ENCODE measurements at places on chromosomes 2 and 18. TPM values are rescaled to one million over a fixed set of nuclear protein-coding genes. Genes with fewer than 3 reads are reported as not detected.

DNA sequence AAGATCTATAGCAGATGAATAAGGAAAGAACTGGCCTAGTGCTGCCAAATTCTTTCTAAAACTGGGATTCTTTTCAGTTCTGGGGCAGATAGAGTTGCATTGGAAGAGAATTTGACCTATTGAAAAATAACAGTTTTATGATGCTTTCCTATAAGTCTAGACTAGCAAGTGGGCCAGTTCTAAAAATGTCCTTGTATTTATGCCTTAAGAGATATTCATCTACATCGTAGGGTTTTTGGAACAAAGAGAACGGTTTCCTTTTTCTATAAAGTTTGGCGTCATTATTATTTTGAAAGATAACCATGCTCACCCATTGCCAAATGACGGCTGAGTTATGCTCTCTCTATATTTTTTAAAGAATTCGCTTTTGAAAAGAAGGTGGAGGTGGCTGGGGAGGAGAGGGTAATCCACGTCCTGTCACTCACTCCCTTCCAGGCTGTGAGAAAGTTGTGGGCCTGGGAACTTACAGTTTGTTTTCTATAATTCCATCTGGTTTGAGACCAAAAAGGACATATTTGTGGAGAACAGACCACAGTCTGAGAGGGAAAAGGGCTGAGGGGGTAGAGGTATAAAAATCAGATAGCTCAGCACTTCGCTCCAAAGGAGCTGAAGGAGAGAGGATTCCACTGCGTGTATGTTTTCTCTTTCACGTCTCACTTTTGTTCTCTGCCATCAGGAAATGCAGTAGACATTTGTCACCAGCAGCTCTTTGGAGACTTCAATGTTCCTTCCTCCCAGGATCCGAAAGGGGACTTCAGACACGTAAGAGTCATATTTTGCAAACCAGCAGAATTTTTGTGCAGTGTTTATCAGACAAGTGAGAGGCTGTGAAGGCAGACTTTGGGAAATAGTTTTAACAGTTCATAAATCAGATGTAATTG lies 281.9 kb upstream of the FN1 start:
- peak overlapping the region; percentile 96 for H3K27ac ChIP-seq
- DNase-seq, result no peak
- H3K27me3 ChIP-seq, result no peaks in the 10 kb centered on the region
- H3K4me1 ChIP-seq, result peaks cover 65% of the 10 kb centered on the region
- H3K36me3 ChIP-seq, result peaks cover 13% of the 10 kb centered on the region

FHOD3 gene
- 9.9 TPM for total RNA-seq

IGFBP5 gene
- total RNA-seq, result 500 TPM

CASP10 gene
- total RNA-seq, result not detected

GRCh38 chr2:79171348-79171958 lies 11.9 kb upstream of the REG3A start:
- H3K4me3 ChIP-seq, result no peak overlapping the region
- H3K27me3 ChIP-seq, result no peaks in the 10 kb centered on the region
- no peaks in the 10 kb centered on the region for H3K4me1 ChIP-seq
- DNase-seq, result no peak
- no peaks in the 10 kb centered on the region for H3K36me3 ChIP-seq
- no peak overlapping the region for H3K27ac ChIP-seq

DNA sequence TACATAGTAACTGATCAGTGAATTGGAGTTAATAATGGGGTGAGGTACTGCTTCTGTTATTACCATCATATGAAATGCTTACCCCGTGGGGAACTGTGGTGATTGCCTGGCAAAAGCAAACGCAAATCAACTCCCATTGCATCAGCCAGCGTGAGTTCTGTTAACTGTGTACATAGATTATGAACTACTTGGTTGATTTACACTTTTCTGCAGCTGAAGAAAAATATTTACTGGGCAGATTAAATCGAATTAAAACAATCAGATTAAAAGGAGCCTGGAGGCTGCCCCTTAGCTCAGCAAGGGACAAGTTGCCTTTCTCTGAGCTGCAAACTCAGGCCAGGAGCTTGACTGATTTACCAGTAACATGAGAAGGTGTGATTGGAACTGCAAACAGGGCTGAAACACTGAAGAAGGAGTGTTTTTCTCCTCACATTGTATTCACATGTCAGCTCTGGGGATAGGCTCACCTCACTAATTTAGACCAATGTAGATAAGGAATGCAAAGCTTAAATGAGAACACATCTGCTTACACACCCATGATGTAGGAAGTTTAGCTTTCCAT lies 220.1 kb downstream of the OSR1 start:
- DNase-seq, result no peak
- H3K27ac ChIP-seq, result no peak overlapping the region
- peaks cover 35% of the 10 kb centered on the region for H3K4me1 ChIP-seq
- H3K27me3 ChIP-seq, result peaks cover 5% of the 10 kb centered on the region

- H3K4me1 ChIP-seq, result no peaks in the 10 kb centered on the region
- no peaks in the 10 kb centered on the region for H3K36me3 ChIP-seq
- DNase-seq, result no peak
- no peaks in the 10 kb centered on the region for H3K27me3 ChIP-seq
These were observed 236.9 kb downstream of the SCG2 start for GRCh38 chr2:223365158-223365679.

GRCh38 chr2:59787095-59787494 lies 766.4 kb downstream of the BCL11A start:
- no peak overlapping the region for H3K4me3 ChIP-seq
- no peaks in the 10 kb centered on the region for H3K4me1 ChIP-seq

TEX261 gene
- total RNA-seq, result 56.8 TPM

- peaks cover 1% of the 10 kb centered on the region for H3K36me3 ChIP-seq
- no peak overlapping the region for H3K27ac ChIP-seq
- no peak for DNase-seq
- no peaks in the 10 kb centered on the region for H3K27me3 ChIP-seq
These were observed 114.5 kb downstream of the ERBB4 start for GRCh38 chr2:212424082-212424481.

GRCh38 chr2:233922471-233922870 lies 5.3 kb downstream of the TRPM8 start:
- H3K36me3 ChIP-seq, result no peaks in the 10 kb centered on the region
- no peak for DNase-seq
- H3K4me1 ChIP-seq, result no peaks in the 10 kb centered on the region

ADRA2B gene
- total RNA-seq, result not detected

GRCh38 chr18:269480-270095 lies 1.7 kb upstream of the THOC1 start:
- peak overlapping the region; percentile 99 for H3K4me3 ChIP-seq
- DNase-seq, result no peak
- H3K27me3 ChIP-seq, result no peaks in the 10 kb centered on the region
- no peak overlapping the region for H3K27ac ChIP-seq
- H3K36me3 ChIP-seq, result peaks cover 1% of the 10 kb centered on the region

BOLL gene
- total RNA-seq, result not detected

- no peaks in the 10 kb centered on the region for H3K4me1 ChIP-seq
- no peaks in the 10 kb centered on the region for H3K36me3 ChIP-seq
- DNase-seq, result no peak
- H3K27ac ChIP-seq, result no peak overlapping the region
- H3K4me3 ChIP-seq, result no peak overlapping the region
- H3K27me3 ChIP-seq, result peaks cover 18% of the 10 kb centered on the region
These were observed 286.2 kb upstream of the SESTD1 start for GRCh38 chr2:179550849-179551248.

STPG4 gene
- total RNA-seq, result 0.25 TPM

- H3K4me1 ChIP-seq, result no peaks in the 10 kb centered on the region
- no peaks in the 10 kb centered on the region for H3K36me3 ChIP-seq
- DNase-seq, result no peak
- no peak overlapping the region for H3K27ac ChIP-seq
These were observed 853.9 kb downstream of the DCC start for GRCh38 chr18:53193870-53194269.

DNA sequence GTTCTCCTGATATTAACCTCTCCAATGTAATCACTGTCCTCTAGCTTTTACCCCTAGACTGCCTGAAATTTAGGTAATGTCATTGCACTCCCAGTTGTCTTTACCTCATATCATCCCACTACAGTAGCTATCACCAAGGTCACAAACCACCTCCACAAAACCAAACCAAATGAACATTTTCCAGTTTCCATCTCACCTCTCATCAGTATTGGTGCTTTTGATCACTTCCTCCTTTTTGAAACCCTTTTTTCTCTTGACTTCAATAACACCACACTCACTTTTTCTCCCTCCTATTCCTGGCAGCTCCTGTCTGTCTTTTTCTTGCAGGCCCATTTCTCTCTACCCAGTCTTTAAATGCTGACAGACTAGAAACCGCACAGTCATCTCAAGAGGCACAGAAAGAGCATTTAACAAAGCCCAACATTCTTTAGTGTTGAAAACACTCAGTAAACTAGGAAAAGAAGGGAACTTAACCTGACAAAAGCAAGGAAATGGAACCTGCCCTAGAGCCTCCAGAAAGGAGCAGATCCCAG lies 95.9 kb upstream of the SIX2 start:
- no peak for DNase-seq
- H3K4me3 ChIP-seq, result no peak overlapping the region
- H3K4me1 ChIP-seq, result no peaks in the 10 kb centered on the region
- H3K27ac ChIP-seq, result no peak overlapping the region

DNA sequence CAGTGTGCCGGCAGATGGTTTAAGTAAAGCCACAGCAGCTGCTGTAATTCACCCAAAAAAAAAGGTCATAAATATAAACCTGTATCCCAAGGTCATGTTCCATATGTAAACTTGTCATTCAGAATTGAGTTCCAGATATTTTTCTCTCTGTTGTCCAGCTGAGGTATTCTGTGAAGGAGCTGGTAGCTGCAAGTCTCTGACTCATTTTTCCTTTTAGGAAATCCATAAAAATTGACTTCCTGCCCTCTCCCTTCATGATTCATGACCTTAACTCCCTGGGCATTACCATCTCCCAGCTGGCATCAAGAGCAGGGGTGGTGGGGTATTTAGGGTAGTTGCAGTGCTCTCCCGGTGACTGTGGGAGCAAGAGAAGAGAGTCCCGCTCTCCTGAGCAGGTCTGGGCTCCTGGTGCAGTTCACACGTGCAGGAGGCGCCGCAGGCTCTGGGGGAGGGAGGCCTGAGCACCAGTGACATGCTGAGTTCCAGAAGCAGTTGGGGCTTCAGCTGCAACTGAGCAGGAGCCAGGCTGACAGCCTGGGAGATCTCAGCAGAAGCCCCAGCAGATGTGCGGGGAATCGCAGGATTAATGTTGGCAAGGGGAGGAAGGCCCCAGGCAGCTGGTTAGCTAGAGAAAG lies 192.6 kb downstream of the MGAT5 start:
- no peaks in the 10 kb centered on the region for H3K27me3 ChIP-seq
- no peak for DNase-seq
- H3K4me3 ChIP-seq, result no peak overlapping the region
- peaks cover 14% of the 10 kb centered on the region for H3K4me1 ChIP-seq
- no peak overlapping the region for H3K27ac ChIP-seq

DNA sequence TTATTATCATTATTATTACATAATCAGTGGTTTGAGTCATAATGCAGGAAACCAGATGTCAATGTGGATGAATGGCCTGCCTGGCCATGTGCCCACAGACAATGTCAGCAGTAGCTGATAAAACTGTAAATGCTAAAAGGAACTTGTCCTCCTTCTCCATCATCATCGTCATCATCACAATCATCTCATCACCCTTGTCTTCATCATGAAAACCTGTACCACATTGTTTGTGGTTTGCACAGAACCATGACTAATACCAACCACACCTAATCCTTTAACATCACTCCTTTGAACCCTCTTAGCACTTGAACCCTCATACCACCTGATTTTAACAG lies 96.0 kb downstream of the HNMT start:
- H3K36me3 ChIP-seq, result no peaks in the 10 kb centered on the region
- peaks cover 1% of the 10 kb centered on the region for H3K27me3 ChIP-seq
- DNase-seq, result no peak
- H3K4me3 ChIP-seq, result no peak overlapping the region
- H3K4me1 ChIP-seq, result no peaks in the 10 kb centered on the region
